GM12891 (cell line): ENCODE measurements at places on chromosomes 4 and X.
A peak's percentile ranks its signal among the peaks of the same experiment; 100 is the strongest.

DNA sequence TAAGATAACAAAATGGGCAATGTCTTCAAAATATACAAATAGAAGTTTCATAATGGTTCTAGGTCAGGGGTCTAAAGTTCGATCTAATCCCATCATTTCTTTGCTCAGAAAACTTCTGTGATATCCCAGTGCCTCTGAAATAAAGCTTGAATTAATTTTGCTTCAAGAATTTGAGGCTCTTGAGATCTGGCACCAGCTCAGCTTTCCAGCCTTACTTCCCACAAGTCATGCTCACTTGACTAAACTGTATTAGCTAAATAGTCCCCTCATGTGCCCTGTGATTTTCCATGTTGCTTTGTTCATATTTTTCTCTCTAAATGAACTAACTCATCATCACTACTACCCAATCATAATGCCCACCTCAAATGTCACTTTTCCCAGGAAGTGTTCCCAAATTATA, 50.8 kb upstream of the MBNL3 start:
- no peak for DNase-seq

DNA sequence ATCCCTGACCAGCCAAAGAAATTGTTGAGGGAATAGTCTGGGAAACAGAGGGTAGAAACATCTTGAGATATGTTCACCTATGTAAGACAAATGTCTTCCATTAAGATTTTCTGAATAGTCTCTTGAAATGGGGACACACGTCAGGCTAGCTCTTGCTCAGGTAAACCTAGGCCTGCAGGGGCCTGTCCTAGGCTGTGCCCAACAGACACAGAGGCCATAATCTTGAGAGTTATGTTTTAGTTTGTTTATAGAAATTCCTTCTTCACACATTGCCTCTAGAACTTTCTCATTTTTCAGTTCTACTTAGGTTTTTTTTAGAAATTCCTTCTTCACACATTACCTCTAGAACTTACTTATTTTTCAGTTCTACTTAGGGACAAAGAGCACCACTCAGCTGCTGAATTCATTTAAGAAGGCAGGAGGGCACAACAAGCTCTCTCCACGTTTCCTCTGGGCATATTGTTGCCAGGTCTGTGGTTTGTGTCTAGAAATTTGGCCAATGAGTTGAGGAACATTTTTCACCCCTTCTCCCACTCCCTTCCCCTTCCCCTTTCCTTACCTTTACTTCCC, 94.9 kb downstream of the ARHGAP24 start:
- no peak for DNase-seq

- no peak for DNase-seq
These were observed 25.6 kb downstream of the KDM6A start for GRCh38 chrX:44898411-44899221.

GRCh38 chr4:2368746-2369437, 49.6 kb downstream of the ZFYVE28 start:
- no peak for DNase-seq

- no peak for DNase-seq
These were observed 48.6 kb upstream of the ERVMER34-1 start for GRCh38 chr4:52799813-52800212.

DNA sequence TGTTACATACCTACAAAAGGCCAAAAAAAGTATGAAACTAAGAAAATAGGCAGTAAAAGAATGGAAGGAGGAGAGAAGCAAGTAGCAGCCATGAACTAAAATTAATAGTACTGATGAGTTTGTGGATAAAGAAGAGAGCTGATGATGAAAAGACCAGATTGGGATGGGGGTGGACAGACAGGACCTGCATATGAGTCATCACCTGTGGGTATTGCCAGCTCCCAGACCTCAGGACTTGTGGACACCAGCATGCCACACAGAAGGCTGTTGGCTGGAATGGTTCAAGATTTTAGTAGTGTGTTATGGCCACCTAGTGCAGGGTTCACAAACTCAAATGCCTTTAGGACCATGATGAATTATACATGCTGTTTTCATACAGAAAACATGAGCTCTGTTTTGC, 58.9 kb downstream of the ARX start:
- no peak for DNase-seq

- DNase-seq: no peak
These were observed 2.1 kb downstream of the KDM6A start for GRCh38 chrX:44875185-44875489.

DNA sequence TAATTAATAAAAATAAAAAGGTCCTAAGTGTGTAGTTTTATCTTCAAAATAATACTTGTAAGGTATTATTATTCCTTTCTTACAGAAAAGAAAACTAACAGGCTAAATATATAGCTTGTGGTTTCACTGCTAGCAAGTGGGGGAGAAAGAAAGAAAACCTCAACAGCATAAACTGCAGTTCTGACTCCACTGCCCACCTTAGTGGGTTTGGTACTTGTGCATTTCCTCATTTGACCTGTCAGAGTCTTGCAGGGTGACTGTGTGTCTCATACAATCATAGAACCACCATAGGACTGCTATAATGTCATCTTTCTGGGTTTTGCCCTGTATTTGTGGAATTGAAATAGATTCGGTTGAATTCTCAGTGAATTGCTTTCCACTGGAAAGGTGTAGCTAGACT, 94.7 kb upstream of the PUDP start:
- DNase-seq: peak; percentile 15

GRCh38 chr4:175946472-175947116, 119.0 kb upstream of the WDR17 start:
- DNase-seq: no peak

GRCh38 chr4:124936427-124936826, 223.9 kb upstream of the ANKRD50 start:
- DNase-seq: no peak

GRCh38 chrX:14916017-14916674, 42.9 kb downstream of the MOSPD2 start:
- DNase-seq: no peak

DNA sequence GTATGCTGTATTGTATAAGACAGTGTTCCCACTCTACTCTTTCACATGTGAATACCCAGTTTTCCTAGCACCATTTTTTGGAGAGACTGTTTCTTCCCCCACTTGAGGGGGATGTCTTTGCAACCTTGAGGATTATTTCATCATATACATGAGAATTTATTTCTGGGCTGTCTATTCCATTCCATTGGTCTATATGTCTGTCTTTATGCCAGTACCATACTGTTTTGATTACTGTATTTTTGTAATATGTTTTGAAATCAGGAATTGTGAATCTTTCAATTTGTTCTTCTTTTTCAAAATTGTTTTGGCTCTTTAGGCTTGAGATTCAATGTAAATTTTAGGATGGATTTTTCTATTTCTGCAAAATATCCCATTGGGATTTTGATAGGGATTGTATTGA, 15.8 kb upstream of the LHFPL1 start:
- no peak for DNase-seq

DNA sequence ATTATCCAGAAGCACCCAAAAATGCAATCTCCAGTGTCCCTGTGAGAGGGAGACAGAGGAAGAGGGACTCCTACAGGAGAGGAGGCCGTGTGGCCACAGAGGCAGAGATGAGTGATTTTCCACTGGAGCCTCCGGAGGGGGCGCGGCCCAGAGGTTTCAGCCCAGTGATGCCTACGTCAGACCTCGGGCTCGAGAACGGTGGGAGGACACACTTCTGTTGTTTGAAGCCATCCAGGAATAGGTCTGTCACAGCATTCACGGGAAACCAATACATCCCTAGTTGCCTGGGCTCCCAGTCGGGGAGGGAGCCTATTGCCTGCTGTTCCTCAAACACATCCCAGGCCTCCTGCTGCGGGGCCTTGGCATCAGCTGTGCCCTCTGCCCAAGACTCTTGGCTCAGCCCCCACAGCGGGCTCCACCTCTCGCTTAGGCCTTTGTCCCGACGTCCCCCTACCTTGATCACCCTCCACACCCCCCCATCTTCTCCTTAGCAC, 39.2 kb upstream of the HMX1 start:
- peak; percentile 7 for DNase-seq

- DNase-seq: no peak
These were observed 14.4 kb downstream of the STK26 start for GRCh38 chrX:132037479-132037993.
